ENCODE measurements at places on chromosomes 1 and 21.
A peak's percentile ranks its signal among the peaks of the same experiment; 100 is the strongest.

DNA sequence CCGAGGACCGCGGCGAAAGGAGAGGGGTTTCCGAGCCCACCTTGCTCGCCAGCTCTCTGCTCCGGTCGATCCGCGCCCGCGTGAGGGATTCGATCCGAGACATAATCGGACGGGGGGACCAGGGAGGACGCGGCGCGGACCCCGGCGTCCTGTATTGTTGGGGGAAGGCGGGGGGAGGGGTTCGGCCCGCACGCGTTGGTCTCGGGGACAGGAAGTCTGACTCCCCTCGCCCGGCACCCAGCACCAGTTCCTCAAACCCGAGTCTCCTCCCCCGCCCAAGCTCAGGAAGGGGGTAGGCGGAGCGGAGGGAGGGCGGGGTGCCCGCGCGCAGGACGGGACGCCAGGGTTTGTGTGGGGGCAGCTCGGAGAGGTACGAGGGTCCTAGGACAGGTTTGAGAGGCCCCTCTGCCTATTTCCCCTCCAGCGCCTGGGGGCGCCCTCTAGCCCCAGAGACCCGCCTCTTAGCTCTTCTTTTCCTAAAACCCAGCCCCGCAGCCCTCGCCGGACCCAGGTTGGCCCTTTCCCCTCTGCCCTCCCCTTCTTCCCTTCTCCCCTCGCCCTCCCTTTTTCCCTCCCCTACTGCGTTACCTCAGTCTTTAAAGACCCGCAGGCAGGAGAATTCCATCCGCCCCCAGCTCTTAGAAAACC lies at the start of gene ARHGEF2:
Gene ARHGEF2, minus strand, starts transcription at position 223 of the 648 bp plus-strand sequence. Its CDS starts 120 bp downstream, at position 103.
- peak; percentile 94 for DNase-seq

- DNase-seq, result no peak
Measured at GRCh38 chr1:224435318-224435763, 744 bp upstream of the WDR26 start.

DNA sequence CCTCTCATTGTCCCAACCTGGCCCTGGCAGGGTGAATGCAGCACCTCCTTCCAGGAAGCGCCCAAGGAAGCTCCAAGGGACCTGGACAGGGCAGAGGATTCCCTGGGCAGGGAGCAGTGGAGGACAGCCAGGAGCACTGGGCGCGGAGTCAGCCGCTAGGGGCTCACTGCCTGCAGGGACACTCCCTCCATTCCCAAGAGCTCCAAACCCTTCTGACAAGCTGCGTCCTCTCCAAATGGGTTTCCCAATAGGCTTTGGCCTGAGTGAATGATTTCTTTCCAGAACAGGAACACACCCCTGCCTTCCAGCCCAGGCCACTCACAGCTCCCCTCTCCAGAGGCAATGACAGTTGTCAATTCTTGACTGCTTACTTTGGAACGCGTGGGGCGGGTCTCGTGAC lies 128.5 kb upstream of the EDN2 start:
- no peak for DNase-seq

- DNase-seq, result no peak
Measured at GRCh38 chr1:225554216-225554812, 98.6 kb downstream of the ENAH start.

DNA sequence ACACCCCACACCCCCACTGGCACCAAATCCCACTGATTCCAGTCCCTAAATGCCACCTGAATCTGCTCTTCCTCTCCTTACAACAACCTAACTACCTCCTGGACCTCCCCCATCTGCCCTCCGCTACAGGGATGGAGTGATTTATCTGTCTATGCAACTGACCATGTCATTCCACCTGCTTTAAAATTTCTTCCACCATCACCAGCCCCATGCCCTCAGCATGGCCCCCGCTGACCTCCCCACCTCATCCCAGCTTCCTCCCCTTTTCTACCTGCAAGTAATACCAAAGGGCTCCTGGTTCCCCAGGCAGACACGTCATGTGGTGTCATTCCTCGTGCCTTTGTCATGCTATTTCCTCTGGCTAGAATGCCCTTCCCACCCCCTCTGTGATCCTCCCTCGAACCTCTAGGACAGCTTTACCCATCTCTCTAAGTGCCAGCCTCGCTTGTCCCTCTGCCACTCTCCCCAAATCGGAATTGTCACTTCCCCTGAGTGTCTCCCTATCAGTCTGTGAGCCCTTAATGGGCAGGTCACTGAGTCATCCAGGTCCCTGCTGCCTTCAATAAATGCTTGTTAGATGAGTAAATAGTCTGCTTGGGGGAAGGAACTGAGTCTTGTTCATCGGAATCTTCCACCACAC lies 3.7 kb downstream of the GJB4 start:
- no peak for DNase-seq

DNA sequence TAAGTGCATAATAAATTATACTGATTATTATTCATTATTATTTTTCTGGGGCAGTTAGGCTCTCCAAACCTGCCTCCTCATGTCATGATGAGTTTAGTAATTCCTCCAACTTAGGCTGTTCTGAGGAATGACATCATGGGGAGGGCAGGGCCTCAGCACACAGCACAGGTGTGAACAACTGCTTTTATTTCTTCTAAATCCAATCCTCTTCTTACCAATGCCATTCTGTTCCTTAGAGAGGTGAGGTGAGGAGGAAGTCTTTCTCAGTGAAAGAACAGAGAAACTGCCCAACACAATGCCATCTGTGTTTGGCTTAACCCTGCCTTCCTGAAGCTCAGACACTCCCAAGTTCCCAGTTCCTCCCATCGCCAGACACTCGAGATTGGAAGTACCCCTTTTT lies 45.4 kb upstream of the WASF2 start:
- no peak for DNase-seq

DNA sequence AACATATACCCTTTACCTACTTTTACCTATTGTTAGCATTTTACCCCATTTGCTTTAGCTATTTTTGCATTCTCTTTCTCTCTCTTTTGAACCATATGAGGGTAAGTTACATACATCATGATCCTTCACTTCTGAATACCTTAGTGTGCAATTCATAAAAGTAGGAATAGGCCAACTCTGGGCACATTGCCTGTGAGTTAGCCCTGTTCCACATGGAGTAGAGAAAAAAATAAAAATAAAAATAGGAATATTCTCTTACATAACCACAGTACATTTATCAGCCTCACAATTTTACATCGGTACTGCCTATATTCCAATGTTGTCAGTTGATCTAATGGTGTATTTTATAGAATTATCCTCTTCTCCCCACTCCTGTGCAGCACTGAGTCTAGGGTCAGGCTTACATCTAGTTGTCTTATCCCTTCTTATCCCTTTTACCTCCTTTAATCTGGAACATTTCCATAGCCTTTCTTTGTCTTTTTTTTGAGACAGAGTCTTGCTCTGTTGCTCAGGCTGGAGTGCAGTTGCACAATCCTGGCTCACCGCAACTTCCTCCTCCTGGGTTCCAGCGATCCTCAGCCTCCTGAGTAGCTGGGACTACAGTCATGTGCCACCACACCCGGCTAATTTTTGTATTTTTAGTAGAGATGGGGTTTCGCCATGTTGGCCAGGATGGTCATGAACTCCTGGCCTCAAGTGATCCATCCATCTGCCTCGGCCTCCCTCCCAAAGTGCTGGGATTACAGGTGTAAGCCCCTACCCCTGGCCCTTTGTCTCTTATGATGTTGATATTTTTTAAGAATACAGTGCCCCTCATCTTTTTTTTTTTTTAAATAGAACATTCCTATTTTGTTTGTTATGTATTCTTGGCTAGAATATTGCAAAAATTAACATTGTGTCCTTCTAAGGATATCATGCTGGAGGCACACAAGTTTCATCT lies 11.1 kb upstream of the SLC30A1 start:
- DNase-seq, result no peak

- DNase-seq, result peak; percentile 29
Measured at GRCh38 chr1:53327182-53327913, 522 bp downstream of the LRP8 start.

- DNase-seq, result no peak
Measured at GRCh38 chr21:27423038-27423437, 456.1 kb upstream of the ADAMTS5 start.

- no peak for DNase-seq
Measured at GRCh38 chr21:10425856-10426255, 95.5 kb upstream of the TPTE start.

GRCh38 chr1:218970397-218970990 lies 203.2 kb upstream of the LYPLAL1 start:
- no peak for DNase-seq
